ENCODE measurements at places on chromosomes 7 and 10. TPM values are rescaled to one million over a fixed set of nuclear protein-coding genes. Genes with fewer than 3 reads are reported as not detected.
A peak's percentile ranks its signal among the peaks of the same experiment; 100 is the strongest.

OR6B1 gene
- not detected for total RNA-seq

AGAP6 gene
- total RNA-seq = 30.0 TPM

BRI3 gene
- 42.0 TPM for total RNA-seq

STEAP1B gene
- total RNA-seq = 0.17 TPM

SKAP2 gene
- 5.3 TPM for total RNA-seq

GRCh38 chr10:86848747-86849146, 92.3 kb downstream of the BMPR1A start:
- no peak overlapping the region for H3K4me3 ChIP-seq
- no peak overlapping the region for H3K27ac ChIP-seq
- H3K4me1 ChIP-seq = no peaks in the 10 kb centered on the region
- H3K27me3 ChIP-seq = no peaks in the 10 kb centered on the region
- H3K36me3 ChIP-seq = no peaks in the 10 kb centered on the region

GRCh38 chr7:147809786-147810185, 780.8 kb upstream of the C7orf33 start:
- no peaks in the 10 kb centered on the region for H3K4me1 ChIP-seq
- H3K36me3 ChIP-seq = no peaks in the 10 kb centered on the region
- no peak overlapping the region for H3K4me3 ChIP-seq

GRCh38 chr10:126179637-126180036, 208.6 kb downstream of the ADAM12 start:
- no peak overlapping the region for H3K27ac ChIP-seq
- H3K4me3 ChIP-seq = no peak overlapping the region
- H3K27me3 ChIP-seq = no peaks in the 10 kb centered on the region
- DNase-seq = no peak
- no peaks in the 10 kb centered on the region for H3K4me1 ChIP-seq

- H3K4me1 ChIP-seq = peaks cover 49% of the 10 kb centered on the region
- H3K4me3 ChIP-seq = peak overlapping the region; percentile 95
- peaks cover 25% of the 10 kb centered on the region for H3K36me3 ChIP-seq
- H3K27ac ChIP-seq = peak overlapping the region; percentile 96
- no peak for DNase-seq
- H3K27me3 ChIP-seq = no peaks in the 10 kb centered on the region
These were observed 417 bp downstream of the RFC2 start for GRCh38 chr7:74253835-74254128.

DNA sequence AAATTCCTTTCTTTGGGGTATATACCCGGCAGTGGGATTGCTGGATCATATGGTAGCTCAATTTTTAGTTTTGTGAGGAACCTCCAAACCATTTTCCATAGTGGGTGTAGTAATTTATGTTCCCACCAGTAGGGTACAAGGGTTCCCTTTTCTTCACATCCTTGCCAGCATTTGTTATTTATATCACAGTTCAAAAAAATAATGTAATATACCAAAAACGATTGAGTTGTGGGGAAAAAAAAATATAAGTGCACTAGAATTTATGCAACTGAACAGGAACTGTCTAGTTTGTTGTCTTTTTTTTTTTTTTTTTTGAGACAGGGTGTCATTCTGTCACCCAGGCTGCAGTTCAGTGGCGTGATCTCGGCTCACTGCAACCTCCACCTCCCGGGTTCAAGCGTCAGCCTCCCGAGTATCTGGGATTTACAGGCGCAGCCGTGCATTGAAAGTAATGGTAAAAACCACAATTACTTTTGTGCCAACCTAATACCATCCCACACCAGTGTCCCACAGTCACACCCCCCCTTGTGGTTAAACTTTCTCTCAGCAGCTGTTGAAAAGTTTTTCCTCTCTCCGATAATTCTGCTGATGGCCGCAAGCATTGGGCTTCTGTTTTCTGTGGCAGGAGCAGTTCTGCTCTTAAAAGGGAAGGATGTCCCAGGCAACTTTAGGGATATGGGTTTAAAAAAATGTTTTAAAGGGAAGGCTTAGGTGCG, 6.8 kb upstream of the LAT2 start:
- no peaks in the 10 kb centered on the region for H3K27me3 ChIP-seq
- no peak overlapping the region for H3K4me3 ChIP-seq
- no peak for DNase-seq
- peaks cover 22% of the 10 kb centered on the region for H3K4me1 ChIP-seq
- H3K27ac ChIP-seq = no peak overlapping the region
- H3K36me3 ChIP-seq = no peaks in the 10 kb centered on the region

- no peak overlapping the region for H3K27ac ChIP-seq
These were observed 26.4 kb downstream of the PDLIM1 start for GRCh38 chr10:95264227-95265051.

GRCh38 chr7:157718303-157719007, 381.7 kb downstream of the DNAJB6 start:
- no peak overlapping the region for H3K27ac ChIP-seq
- no peak overlapping the region for H3K4me3 ChIP-seq
- H3K27me3 ChIP-seq = no peaks in the 10 kb centered on the region
- H3K36me3 ChIP-seq = no peaks in the 10 kb centered on the region
- H3K4me1 ChIP-seq = no peaks in the 10 kb centered on the region

GRCh38 chr7:155794196-155794595, 18.1 kb downstream of the SHH start:
- H3K36me3 ChIP-seq = no peaks in the 10 kb centered on the region
- H3K27ac ChIP-seq = no peak overlapping the region
- no peak overlapping the region for H3K4me3 ChIP-seq

DNA sequence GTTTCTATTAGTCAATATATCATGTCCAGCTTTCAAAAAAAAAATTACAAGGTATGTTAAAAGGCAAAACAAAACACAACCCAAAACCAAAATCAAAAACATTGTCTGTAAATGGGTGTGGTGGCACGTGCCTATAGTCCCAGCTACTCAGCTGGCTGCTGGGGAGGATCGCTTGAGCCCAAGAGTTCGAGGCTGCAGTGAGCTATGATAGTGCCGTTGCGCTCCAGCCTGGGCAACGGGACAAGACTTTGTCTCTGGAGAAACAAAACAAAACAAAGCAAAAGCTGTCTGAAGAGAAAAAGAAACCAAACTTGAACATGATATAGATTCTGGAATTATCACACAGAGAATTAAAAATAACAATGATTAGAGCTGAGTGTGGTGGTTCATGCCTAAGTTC, 10.3 kb upstream of the CPA5 start:
- no peaks in the 10 kb centered on the region for H3K4me1 ChIP-seq
- H3K27me3 ChIP-seq = peaks cover 2% of the 10 kb centered on the region
- H3K36me3 ChIP-seq = no peaks in the 10 kb centered on the region
- no peak for DNase-seq

DNA sequence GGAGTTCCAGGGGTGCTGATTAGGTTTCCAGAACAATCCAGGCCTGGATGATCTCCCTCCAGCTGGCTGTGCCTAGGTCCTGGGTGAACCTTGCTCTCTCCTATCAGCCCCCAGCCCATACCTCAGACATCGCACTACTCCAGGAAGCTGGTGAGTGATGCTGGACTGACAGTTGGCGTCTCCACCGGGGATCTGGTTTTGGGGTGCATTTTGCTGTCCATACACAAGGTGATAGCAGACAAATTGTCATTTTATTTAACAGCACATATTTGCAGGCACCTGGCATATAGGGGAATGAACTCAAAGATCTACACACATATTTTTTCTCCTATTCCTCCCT, 601.2 kb downstream of the LRMDA start:
- DNase-seq = no peak
- no peaks in the 10 kb centered on the region for H3K27me3 ChIP-seq
- H3K4me1 ChIP-seq = no peaks in the 10 kb centered on the region
- no peak overlapping the region for H3K4me3 ChIP-seq

- peak overlapping the region; percentile 63 for H3K27ac ChIP-seq
- H3K4me1 ChIP-seq = peaks cover 92% of the 10 kb centered on the region
- H3K4me3 ChIP-seq = no peak overlapping the region
- DNase-seq = no peak
- no peaks in the 10 kb centered on the region for H3K27me3 ChIP-seq
These were observed 177.4 kb downstream of the CELF2 start for GRCh38 chr10:11194859-11195586.

DNA sequence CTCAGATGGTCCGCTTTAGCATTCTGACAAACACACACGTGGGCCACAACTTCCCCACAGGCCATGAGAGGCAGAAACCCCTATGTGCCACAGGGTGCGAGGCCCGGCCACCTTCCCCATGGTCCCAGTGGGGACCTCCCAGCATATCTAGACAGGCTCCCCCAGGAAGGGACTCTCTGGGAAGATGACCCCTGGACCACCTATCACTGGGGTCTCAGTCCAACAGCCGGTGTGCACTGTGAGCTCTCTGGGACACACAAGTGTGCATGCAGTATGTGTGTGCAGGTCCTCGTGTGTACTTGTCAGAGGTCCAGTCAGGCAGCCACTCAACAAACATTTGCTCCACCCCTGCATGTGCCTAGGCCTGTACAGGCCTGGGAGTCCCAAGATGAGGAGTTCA, 18.7 kb downstream of the GRID1 start:
- H3K27me3 ChIP-seq = no peaks in the 10 kb centered on the region
- no peak for DNase-seq

- peaks cover 31% of the 10 kb centered on the region for H3K27me3 ChIP-seq
- H3K27ac ChIP-seq = no peak overlapping the region
- peak; percentile 28 for DNase-seq
- H3K4me1 ChIP-seq = peaks cover under 1% of the 10 kb centered on the region
- H3K36me3 ChIP-seq = no peaks in the 10 kb centered on the region
- H3K4me3 ChIP-seq = no peak overlapping the region
These were observed 70.9 kb downstream of the GCC1 start for GRCh38 chr7:127514499-127514898.

DNA sequence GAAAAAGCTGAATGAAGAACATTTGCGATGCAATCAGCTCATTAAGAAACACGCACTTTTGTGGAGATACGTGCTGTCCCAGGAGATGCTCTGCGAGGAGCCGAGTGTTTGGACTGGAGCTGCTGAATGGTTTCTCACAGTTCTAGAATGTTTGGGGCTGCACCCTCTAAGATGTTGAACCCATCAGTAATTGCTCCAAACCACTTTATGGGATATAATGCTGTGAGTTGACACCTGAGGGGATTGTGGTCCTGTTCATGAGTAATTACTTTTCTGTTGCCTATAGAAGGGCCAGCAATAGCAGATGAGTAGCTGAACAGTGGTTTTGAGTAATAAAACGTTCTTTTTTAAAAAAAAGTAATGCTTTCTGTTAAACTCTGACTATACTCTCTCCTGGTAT, 63.1 kb downstream of the IKZF1 start:
- H3K4me3 ChIP-seq = peak overlapping the region; percentile 53
- H3K36me3 ChIP-seq = peaks cover 93% of the 10 kb centered on the region
- H3K27me3 ChIP-seq = no peaks in the 10 kb centered on the region
- DNase-seq = no peak

DNA sequence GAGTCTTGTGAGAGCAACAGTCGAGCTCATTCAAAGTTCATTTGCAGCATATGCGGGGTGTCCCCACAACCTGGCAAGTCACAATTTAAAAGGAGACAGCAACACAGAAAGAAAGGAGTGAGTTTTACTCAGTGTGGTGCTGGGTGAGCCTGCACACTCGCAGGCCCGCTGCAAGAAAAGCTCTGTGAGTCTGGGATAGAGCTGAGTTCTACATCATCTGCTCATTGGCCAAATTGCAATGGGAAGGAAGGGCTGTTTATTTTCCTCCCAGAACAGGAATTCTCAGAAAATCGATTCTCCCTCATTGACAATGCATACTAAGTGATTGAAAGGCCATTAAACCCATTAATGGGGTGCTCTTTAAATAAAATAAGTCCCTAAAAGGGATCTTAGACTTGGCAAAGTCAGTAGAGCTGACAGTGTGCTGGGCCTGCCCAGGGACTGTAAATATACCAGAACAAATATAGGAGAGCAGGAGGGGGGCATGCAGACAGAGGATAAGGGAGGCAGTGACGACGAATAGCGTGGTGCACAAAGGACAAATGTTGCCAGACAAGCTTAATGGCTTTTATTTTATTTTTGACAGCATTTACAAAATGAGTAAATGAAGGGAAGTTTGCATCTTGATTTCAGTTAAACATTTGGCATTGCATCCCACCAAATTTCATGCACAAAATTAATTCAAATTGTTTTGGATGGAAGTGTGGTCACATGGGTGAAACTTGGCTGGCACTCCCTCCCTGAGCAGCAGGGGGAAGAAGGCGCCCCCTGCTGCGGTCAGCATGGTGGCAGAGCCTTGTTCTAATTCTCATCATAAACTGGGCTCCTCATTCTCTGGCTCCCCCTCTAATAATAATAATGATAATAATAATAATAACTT, 215.7 kb downstream of the SNX10 start:
- no peaks in the 10 kb centered on the region for H3K4me1 ChIP-seq
- no peak overlapping the region for H3K4me3 ChIP-seq
- H3K27ac ChIP-seq = no peak overlapping the region

DNA sequence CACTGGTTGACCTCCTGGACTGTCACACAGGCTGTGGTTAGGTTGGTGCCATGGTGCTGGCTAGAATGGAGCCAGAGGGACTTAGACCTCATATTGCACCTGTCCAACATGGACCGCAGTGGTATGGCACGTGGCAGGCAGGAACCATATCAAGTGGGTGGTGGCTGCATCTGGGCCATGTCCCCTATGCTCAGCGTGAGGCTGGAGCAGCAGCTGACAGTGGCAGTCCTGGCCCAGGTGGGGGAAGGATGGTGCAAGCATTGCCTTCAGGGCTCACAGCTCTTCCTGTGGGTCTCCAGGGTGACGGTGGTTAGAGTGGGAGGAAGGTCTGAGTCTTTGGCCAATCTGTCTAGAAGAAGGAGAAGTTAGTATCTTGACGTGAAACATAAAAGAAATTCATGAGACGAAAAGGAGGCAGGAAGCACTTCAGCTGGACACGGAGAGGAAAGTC, 54.5 kb upstream of the PFKFB3 start:
- H3K4me3 ChIP-seq = no peak overlapping the region
- peaks cover 78% of the 10 kb centered on the region for H3K4me1 ChIP-seq
- DNase-seq = no peak
- H3K36me3 ChIP-seq = peaks cover 42% of the 10 kb centered on the region

- no peak overlapping the region for H3K4me3 ChIP-seq
- DNase-seq = no peak
- no peaks in the 10 kb centered on the region for H3K4me1 ChIP-seq
- peaks cover 19% of the 10 kb centered on the region for H3K27me3 ChIP-seq
- no peak overlapping the region for H3K27ac ChIP-seq
These were observed 101.9 kb upstream of the HABP2 start for GRCh38 chr10:113450906-113451305.

DNA sequence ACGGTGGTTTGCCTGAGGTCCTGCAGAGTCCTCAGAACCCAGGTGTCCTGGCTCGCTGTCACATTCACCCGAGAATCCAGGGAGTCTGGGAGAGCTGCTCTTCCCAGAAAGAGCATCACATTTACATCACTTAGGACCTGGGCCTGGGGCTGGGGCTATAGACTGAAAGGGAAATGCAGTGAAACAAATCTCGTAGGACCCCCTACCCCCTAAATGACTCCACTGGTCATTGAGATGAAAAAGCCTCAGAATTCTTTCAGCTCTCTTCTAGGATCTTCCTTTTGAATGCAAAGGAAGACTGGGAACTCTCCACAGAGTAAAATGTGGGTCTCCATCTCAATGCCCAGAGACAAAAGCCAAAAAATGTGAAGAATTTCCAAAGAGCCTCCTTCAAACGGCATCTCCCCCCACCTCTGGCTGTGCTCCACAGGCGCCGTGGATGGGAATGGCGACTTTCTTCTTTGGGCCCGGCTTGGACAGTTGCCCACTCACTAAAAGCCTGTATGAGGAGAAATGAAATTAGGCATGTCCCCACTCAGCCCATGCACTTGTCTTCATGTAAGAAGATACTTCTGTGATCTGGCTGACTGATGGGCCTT, 49.0 kb upstream of the PODXL start:
- H3K4me1 ChIP-seq = no peaks in the 10 kb centered on the region
- H3K27me3 ChIP-seq = peaks cover 16% of the 10 kb centered on the region
- H3K36me3 ChIP-seq = no peaks in the 10 kb centered on the region
- no peak overlapping the region for H3K27ac ChIP-seq

- no peak overlapping the region for H3K27ac ChIP-seq
- H3K4me1 ChIP-seq = no peaks in the 10 kb centered on the region
- H3K27me3 ChIP-seq = peaks cover 17% of the 10 kb centered on the region
- H3K4me3 ChIP-seq = no peak overlapping the region
- no peaks in the 10 kb centered on the region for H3K36me3 ChIP-seq
These were observed 34.8 kb upstream of the SDK1 start for GRCh38 chr7:3266240-3266639.
